Femur (tissue), 1 donor: ENCODE measurements at places on chromosomes 16 and 17.
A peak's percentile ranks its signal among the peaks of the same experiment; 100 is the strongest.

GRCh38 chr16:11697319-11697718 is 29.1 kb downstream of the SNN start:
- DNase-seq: no peak

GRCh38 chr17:4840893-4841242 is 7.7 kb downstream of the MINK1 start:
- DNase-seq: no peak

DNA sequence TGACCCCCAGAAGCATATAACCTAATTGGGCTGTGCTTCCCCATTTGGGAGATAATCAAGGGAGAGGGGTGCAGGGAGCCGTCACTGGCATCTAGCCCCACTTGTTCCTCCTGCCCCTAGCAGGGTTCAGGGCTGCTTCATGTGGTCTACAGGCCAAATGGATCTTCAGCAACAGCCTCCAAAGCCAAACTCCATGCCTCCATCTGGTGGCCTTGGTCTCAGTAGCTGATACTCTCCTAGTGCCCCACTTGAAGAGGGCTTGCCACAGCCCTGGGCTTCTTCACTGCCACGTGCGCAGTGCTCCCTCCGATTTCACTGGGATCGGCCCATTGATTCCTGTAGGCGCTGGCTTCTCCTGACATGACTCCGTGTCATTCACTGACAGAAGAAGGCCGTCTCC is 24.6 kb downstream of the LYRM9 start:
- no peak for DNase-seq

DNA sequence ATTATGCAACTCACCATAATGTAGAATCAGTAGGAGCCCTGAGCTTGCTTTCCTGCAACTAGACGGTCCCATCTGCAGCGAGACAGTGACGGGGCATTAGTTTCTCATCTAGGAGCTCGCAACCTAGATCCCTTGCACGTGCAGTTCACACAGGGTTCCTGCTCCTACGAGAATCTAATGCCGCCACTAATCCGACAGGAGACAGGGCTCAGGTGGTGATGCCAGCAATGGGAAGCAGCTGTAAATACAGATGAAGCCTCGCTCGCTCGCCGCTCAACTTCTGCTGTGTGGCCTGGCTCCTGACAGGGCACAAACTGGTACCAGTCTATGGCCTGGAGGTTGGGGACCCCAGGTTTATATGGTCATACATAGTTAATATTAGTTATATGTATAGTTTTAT is 394.5 kb downstream of the NPIPA8 start:
- DNase-seq: no peak

DNA sequence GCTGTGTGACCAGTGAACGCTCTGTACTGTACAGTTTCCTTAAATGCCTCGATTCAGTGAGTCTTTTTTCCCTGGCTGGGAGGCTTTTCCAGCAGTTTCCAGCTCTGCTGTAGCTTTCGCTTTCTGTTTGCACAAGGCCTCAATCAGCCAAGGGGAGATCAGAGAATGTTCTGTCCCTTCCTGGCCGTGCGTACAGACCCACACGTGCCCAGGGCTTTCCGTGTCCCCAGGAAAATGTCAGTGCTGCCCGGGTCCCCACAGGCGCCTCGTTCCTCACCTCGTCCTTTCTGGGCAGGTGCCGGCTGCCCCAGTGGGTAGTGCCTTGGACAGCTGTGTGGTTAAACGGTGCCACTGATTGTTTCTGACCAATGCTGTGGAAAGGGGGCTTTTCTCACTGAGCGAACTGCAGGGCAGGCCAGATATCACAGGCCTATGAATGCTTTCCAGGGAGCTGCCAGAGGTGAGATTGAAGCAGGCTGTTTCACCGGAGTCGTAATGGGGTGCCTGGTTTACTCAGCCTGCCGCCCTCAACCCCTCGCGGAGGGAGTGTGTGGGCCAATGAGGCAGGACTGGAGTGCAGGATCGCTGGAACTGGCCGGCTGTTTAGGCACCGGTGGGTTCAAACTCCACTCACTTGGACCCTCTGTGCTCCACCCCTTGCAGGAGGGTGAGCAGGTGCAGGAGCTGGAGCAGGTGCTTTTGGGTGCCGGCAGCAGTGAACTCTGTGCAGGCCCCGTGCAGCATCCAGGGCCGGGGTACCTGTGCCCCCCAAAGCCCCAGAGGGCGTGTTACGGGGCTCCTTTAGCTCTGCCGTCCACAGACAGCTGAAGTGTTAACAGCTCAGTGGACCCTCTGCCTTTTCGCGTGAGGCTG is 44.4 kb downstream of the ZNF778 start:
- no peak for DNase-seq

- no peak for DNase-seq
Observed at GRCh38 chr17:31231852-31232251, 65.2 kb downstream of the OMG start.

DNA sequence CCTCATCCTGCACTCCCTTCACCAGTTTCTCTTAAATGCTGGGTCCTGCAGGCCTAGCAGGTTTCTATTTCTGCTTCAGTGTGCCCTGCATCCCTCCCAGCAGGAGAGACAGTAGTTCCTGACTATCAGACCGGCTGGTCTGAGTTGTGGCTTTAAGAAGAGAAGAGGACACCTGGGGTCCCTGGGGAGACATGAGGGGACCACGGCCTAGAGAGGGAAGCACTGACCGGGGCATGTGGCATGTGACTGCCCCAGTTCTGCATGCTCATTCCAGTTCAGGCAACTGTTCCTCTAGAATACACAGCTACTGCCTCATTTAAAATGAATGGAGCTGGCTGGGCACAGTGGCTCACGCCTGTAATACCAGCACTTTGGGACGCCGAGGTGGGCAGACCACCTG is 61.3 kb downstream of the GPRC5B start:
- DNase-seq: no peak

- DNase-seq: no peak
Observed at GRCh38 chr16:25580041-25580440, 111.7 kb upstream of the HS3ST4 start.

DNA sequence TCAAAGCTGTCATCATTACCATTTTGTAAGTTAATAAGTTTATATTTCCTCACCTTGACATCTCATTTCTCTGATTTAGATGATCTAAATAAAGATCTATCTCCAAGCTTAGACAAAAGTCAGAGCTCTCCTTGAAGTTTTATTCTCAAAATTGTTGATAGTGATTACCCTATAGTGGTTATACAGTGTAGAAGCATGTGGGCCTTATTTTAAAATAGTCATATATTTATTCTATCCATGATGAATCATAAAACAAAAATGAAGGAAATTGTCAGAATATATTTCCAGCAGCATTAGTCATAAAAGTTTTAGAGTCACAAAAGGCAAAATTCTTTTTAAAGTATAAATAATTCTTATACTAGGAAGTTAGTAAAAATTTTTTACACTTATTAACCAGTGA is 49.0 kb downstream of the RHOT1 start:
- DNase-seq: no peak

- peak; percentile 77 for DNase-seq
Observed at GRCh38 chr17:385178-385835, 32.7 kb upstream of the RPH3AL start.

GRCh38 chr16:11407047-11407982 is 62.1 kb downstream of the RMI2 start:
- DNase-seq: peak; percentile 71

GRCh38 chr16:78096386-78096785 is 3.1 kb upstream of the WWOX start:
- DNase-seq: no peak

DNA sequence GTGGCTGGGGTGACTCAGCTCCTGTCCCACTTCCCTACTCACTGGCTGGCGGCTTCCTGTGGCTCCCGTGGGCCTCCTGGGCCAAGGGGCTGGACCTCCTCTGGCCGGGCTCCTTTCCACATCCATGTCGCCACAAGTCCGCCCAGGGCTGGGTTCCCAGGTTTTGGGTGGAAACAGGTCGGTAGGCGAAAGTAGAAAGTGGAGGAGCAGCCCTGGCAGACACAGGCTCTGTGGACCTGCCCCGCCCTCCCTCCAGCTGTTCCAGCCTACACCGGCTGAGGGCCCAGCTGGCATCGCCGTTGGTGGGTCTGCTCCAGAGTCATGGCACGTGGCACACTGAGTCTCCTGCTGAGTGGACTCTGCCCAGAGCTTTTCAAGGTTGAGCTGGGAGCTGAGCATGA is 28.7 kb downstream of the GSE1 start:
- DNase-seq: peak; percentile 76

- DNase-seq: no peak
Observed at GRCh38 chr16:71380831-71381230, 22.3 kb downstream of the CALB2 start.

DNA sequence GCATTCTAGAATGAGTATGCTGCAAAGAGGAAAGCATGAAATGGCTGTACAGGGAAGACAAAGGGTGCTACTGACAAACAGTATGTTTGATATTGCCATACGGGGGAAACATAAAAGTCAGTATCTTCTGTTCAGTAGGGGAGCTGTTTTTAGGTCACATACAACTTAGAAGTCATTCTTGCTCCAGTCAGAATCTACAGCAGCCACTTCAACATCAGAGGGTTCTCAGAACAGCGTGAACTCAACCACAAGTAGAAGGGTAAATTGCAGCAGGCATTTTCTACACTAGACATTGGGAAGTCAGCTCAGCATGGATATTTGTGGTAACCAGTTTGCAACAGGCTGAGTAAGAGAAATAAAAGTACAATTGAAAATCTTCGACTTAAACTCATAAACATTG is 1241.8 kb upstream of the GOT2 start:
- no peak for DNase-seq

DNA sequence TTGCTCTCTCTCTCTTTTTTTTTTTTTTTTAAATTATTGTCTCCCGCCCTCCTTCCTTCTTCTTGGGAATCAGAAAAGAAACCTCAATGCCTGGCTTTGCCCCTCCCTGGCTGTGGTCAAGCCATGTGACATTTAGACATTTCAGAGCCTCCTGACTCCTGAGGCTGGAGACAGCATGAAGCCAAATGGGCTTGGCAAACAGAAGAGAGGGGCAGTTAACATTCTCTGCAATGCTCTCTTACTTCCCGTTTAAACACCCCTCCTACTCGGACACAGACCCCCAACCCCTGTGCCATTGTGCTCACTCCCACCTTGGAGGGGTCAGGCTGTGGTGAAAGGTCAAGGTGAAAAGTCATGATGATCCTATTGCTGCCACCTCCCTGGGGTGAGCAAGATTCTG is 14.7 kb upstream of the MEOX1 start:
- no peak for DNase-seq

- peak; percentile 49 for DNase-seq
Observed at GRCh38 chr17:44362459-44362948, 1.1 kb downstream of the FAM171A2 start.

DNA sequence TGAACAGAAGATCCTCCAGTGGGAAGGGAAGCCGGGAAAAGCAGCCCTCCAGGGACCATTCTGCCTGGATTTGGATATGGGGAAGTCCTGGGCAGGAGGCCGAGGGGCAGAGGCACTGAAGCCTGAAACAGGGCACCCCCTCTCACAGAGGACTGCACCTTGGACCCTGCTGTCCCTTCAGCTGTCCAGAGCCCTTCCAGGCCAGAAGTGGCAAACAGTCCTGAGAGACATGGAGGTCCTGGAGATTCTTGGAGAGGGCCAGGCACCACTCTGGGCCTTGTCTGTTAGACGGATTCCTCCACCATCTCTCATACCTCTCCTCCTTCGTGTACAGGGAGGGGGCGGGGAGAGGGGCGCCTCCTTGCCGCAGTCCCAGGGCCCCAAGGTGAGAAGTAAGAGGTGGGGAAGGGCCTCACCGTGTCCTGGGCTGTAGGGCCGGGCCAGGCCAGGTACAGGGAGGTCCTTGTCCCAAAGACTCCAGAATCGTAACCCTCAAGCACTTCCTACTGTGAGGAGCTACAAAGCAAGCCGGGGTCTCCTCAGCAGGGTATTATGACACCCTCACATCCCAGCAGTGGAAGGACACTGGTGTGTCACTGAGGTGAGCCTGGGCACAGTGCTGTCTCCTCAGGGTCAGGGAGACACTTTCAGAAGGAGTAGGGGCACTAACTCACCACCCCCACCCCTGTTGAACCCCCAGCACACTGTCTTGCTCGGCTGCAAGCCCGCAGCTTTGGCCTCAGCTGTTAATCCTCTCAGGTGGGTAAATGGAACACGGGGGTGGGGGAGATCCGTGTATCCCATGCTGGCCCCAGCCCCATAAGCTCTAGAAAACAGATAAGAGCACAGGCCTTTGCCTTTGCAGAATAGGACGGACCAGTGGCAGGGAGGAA is 16.6 kb upstream of the TBX2 start:
- no peak for DNase-seq

- peak; percentile 73 for DNase-seq
Observed at GRCh38 chr17:59355702-59356325, 24.4 kb downstream of the YPEL2 start.

- DNase-seq: no peak
Observed at GRCh38 chr17:28357901-28358197, 522 bp upstream of the POLDIP2 start.

DNA sequence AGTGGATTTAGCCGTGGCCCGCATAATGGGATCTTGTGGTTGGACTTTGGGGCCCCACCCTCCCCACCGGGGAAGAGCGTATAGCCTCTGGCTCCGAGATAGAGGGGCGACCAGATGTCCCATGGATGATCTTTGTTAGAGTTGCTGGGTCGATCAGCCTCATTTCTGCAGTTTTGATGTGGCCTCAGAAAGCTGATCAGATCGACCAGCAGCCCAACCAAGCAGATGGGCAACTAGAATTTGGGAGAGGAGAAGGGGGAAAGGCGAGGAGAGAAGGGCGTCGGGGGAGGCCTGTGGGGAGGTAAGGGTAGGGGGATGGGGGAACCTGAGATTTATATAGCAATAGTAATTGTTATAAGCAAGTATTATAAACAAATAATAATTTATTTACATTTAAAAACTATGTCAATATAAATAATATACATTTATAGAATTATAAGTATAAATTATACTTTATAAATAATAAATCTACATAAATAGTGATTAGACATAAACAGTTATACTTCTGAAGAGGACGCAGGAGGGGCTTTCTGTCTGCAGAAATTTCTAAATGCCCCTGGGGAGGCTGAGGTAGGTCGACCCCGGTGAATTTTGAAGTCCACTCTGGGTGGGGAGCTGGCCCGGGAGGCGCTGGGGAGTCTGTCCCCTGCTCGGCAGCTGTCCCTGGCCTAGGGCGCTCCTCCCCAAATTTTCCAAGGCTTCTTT is 136.3 kb downstream of the KCNJ12 start:
- no peak for DNase-seq

DNA sequence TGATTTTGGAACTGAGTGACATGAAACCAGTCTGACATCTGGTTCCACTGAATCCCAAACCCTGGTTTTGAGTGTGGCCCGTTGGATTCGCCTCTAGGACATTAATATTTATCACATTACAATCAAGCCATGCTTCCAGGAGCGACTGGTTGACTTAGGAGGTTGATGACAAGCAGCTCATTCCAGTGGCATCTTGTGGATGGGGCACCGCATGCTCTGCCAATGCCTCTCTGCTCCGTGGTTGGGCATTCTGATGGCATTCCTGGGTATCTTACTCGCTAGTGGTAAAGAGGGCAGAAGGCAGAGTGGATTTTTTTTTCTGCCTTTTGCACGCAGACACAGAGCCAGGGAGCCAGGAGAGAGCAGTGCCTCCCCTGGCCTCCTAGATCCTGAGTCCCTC is 31.4 kb downstream of the CACNG4 start:
- DNase-seq: no peak

GRCh38 chr17:7204336-7204735 is 15.3 kb downstream of the DLG4 start:
- DNase-seq: peak; percentile 26
